ENCODE measurements at places on chromosomes 13 and 19. TPM values are rescaled to one million over a fixed set of nuclear protein-coding genes. Genes with fewer than 3 reads are reported as not detected.

GRCh38 chr13:38045278-38046048 lies 175.9 kb upstream of the TRPC4 start:
- DNase-seq, result no peak

Gene ZNF211
- polyA plus RNA-seq, result 34.8 TPM

Gene SYMPK
- polyA plus RNA-seq, result 57.8 TPM

GRCh38 chr13:29129616-29130015 lies 309.5 kb downstream of the MTUS2 start:
- no peak for DNase-seq

- DNase-seq, result no peak
Observed at GRCh38 chr19:10655457-10656312, 1.5 kb downstream of the ILF3 start.

Gene OVOL3
- not detected for polyA plus RNA-seq

GRCh38 chr19:14089412-14089661 lies 1.2 kb downstream of the SAMD1 start:
- DNase-seq, result no peak

DNA sequence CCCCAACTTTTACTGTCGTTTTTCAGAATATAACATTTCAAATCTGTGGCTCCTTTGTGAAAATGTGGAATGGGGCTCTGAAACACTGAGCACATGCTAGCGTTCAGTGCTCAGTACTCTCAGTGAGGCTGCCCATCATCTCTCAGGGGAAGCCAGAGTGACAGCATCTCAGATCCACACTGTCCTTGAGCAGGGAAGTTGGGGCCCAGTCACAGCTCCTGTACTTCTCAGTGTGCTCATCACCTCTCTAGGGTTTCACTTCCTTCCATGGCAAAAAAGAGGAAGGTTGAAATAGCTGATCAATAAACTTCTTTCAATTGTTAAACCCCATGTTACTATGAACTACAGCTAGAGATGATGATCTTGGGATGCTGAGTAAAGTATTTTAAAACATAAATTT lies 565.9 kb upstream of the SPRY2 start:
- DNase-seq, result no peak

Gene PRSS57
- polyA plus RNA-seq, result 0.13 TPM

GRCh38 chr19:28403690-28404089 lies 809.3 kb downstream of the UQCRFS1 start:
- no peak for DNase-seq

DNA sequence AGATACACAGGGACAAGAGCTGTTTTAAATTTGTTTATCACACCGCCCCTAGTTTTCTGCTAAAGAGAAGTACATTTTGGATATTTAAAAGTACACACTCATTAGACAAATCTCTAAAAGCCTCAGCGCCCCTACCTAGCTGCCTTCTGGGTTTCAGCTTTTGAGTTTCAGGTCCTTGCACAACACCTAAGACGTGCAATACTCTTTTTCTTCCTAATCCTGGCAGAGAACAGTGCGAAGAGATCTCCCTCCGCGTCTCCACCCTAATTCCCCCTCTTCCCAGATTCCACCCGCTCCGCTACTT lies 421 bp upstream of the KLF5 start:
- DNase-seq, result no peak

- no peak for DNase-seq
Observed at GRCh38 chr13:30857018-30857417, 49.1 kb upstream of the MEDAG start.
